K562 (cell line): ENCODE measurements at places on chromosomes 4 and X. TPM values are rescaled to one million over a fixed set of nuclear protein-coding genes. Genes with fewer than 3 reads are reported as not detected.

DNA sequence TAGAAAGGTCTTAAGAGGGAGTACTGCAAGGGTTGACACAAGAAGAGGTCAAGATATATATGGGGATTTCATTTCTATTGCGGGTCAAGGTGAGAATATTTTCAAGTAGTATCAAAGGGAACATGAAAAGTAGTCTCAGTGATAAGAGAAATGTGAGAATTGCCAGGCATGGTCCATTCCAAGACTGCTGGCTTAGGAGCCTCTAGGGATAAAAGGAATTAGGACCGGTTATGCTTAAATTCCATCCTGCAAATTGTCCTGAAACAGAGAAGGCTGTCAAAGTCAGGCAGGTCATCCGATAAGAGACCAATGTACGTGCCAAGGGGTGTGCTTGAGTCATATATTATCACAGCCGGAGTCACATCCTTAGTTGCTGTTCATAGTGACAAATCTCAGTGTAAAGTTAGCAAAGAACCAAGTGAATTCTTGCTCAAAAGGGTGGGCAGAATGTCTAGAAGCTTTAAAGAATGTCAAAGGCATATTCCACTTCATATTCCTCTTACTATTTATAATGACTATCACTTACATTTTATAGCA lies 133.6 kb downstream of the CBLL2 start:
- H3K4me3 ChIP-seq: no peak overlapping the region
- no peaks in the 10 kb centered on the region for H3K36me3 ChIP-seq
- H3K27ac ChIP-seq: no peak overlapping the region
- no peaks in the 10 kb centered on the region for H3K27me3 ChIP-seq
- no peak for DNase-seq

DNA sequence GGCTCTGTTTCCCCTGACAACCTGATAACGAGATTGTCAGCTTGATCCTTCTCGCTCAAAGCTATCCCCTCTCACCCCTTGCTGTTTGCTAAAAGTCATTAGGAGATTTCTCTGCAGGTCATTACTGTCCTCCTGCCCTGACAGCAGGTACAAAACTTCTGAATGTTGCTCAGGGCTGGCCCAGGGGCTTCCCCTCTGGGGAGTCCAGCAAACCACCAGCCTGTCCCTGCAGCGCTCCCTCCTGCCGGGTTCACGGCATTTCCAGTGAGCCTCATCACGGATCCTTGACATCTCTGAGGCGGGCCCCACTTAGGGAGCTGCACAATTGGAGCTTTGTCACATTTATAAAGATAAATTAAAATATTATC lies 5.2 kb upstream of the SORCS2 start:
- no peak for DNase-seq
- peaks cover 23% of the 10 kb centered on the region; the same call in 2 of the 3 replicates for H3K27me3 ChIP-seq
- no peaks in the 10 kb centered on the region for H3K4me1 ChIP-seq
- no peak overlapping the region for H3K27ac ChIP-seq

GRCh38 chrX:17817251-17817650 lies 43.8 kb downstream of the RAI2 start:
- no peaks in the 10 kb centered on the region for H3K36me3 ChIP-seq
- H3K27ac ChIP-seq: no peak overlapping the region
- no peaks in the 10 kb centered on the region for H3K4me1 ChIP-seq
- no peak overlapping the region for H3K4me3 ChIP-seq
- DNase-seq: no peak

GRCh38 chrX:126550816-126551215 lies 1.8 kb downstream of the DCAF12L1 start:
- no peaks in the 10 kb centered on the region for H3K27me3 ChIP-seq
- no peak for DNase-seq
- H3K27ac ChIP-seq: no peak overlapping the region
- H3K4me3 ChIP-seq: no peak overlapping the region
- no peaks in the 10 kb centered on the region for H3K36me3 ChIP-seq

DNA sequence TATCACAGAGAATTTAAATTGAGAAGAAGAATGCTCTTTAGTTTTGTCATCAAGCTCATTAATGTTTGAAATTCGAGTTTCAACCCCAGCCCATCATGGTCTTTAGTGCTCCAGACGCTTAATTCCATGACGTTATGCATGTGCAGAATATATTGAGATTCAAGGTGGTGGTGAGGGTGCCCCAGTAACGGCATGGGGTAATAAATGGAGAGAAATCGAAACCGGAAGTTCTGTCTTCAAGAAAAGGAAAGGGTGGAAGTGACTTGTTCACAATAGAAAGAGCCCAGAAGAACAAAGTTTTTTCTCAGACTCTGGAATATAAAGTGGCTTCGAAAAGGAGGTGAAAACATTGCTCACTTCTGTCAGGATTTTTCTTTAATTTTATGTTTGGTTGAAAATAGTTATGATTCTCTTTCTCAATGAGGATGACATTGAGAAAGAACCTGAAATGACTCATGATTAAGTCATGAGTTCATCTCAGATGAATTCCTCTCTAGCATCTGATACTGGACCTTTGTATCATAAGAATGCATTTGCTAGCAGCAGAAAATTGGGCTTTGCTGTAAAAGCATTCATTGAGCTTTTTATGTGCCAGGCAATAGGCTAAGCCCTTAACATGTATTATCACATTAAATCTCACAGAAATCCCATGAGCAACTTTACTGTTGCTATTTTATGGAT lies 779 bp upstream of the DDX60L start:
- H3K4me1 ChIP-seq: 0 out of 3 replicates have a peak, but pooled peaks cover 4% of the 10 kb centered on the region
- peak overlapping the region; percentile 62 for H3K27ac ChIP-seq
- peak overlapping the region; percentile 57 for H3K4me3 ChIP-seq
- no peaks in the 10 kb centered on the region for H3K36me3 ChIP-seq
- no peaks in the 10 kb centered on the region for H3K27me3 ChIP-seq

The SSX2 gene
- total RNA-seq: 87.5 and 87.6 TPM in 2 replicates
